ENCODE measurements at places on chromosomes 1 and 21.
A peak's percentile ranks its signal among the peaks of the same experiment; 100 is the strongest.

DNA sequence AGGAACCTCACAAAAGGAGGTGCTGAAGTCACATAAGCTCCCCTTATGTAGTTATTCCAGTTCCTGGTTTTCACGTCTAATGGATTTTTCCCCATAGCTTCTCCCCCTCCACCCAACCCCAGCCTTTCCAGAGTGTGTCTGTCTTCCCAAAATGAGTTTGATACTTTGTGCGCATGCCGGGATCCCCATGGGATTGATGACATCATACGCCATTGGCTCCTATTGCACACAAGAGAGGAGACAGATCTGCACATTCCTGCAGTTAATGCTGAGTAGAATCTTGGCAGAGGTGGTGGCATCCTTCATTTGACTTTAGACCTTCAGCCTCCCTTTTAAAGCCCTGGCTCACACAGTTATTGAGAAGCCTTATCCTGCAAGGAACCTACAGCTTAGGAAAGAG lies 71.4 kb downstream of the DDR2 start:
- DNase-seq = no peak

- DNase-seq = no peak
Observed at GRCh38 chr1:211326528-211327345, at the start of gene TRAF5. TSS of gene TRAF5 (plus strand) at chr1:211326833. CDS start at chr1:211353240, 26,407 bp downstream.

DNA sequence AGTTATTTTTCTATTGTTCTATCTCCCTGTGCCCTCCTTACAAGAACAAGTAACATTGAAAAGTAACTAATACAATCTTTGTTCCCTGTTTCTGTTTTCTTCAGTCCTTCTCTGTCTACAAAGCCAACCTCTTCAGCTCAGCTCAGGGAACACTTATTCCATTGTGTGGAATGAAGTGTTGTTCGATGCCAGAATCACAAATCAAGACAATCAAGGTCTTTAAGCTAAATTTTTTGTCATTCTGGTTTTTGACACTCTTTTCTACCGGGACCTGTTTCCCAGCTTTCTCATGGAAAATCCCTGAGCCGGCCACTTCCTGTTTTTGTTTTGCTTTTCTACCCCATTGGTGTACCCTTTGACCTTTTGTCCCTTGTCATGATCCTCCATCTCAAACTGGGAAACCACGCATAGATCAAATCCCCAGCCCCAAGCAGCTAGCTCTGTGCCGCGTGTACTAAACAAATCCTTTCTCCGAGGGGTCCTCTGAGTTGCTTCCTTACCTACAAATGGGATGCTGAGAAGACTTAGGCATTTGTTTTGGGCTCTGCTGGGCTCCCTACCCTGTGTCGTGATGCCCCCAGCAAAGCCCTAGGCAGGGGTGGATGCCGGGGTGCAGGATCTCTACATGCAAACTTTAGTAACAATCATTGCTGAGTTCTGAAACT lies 141.8 kb downstream of the TOMM20 start:
- DNase-seq = no peak

DNA sequence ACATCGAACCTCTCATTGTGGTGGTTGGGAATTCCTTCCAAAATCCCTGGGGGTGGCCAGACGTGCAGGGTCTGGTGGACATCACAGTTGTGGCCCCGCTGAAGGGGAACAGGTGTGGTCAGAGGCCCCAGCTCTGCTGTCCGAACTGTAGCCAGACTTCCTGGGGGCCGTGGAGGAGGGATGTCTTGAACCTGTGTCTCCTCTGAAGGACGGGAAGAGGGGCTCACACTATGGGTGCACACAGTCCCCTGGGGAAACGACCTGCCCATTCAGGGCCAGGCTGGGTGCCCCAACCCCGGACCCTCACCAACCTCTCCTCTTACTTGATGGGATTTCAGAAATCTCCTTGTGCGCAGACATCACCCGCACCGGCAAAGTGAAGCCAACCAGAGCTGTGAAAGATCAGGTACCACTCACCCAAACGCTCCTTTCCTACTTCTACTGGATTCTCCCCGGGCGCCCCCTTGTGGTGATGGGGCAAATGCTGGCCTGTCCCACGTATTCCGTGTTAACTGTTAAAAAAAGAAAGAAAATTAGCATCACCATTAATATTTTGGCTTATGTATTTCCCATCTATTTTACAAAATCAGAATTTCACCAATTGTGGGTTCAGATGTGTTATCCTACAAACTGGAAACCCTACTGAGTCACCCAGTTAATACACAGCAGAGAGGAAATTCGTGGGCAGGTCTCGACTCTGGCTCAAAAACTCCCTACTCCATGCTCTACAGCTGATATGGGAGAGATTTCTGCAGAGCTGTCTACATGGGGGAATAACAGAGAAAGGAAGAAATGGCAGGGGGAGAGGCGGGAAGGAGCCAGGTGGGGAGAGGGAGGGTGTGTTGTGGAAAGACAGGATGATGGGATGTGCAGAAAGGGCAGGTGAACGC lies 28.1 kb downstream of the PADI4 start:
- DNase-seq = peak; percentile 58

DNA sequence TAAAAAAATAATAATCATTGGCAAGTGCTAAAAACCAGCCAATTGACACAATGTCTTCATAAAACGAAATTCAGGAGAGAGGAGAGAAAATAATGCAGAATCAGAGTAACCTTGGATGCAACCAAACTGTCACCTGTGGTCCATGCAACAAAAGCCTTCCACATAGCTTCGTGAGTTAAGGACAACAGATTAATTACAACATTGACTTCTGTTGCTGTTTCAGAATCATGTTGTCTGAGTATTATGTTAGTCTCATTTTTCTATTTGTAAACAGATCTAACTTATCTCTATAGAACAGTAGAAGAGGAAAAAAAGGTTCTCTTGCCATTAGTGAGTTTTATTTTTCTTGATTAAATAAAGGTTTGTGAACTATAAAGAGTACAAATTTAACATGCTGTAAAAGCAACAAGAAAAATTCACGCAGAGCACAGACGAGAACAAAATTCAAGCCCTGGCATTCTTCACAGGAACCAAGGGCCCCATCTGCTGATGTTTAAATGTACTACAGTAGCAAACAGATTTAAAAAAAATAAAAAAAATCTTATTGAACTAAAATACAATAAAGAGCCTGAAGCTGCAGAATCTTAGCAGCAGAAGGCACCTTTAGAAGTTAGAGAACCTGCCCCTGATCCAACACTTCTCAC lies 381.1 kb upstream of the PKN2 start:
- no peak for DNase-seq

DNA sequence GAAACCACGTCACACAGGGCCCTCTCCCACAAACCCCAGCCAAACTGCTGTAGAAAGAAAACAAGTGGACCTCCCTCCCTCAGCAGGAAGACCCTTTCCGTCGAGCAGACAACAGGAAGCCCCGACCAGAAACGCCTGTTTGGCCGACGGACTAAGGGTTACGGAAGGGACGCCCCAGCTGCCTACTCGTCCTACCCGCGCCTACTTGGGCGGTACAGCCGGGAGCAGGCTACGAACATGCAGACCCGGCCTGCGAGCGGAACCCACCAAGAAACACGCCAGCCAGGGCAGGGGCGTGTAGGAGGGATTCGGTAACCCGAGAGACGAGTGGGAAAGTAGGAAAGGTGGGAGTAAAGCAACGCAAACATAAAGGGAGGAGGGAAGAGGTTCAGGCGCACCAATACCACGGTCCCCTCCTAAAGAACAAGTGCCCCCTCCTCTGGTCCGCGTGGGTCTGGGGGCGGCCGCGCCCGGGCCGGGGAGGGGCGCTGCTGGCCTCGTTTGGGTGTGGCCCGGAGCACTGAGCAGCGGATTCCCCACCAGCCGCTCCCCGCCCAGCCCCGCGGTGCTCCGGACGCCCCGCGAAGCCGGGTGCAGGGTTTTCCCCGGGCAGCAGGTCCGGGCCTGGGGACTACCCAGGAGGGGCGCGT lies 450 bp downstream of the S100A10 start:
- no peak for DNase-seq

GRCh38 chr1:12450756-12451559 lies 167.1 kb downstream of the DHRS3 start:
- DNase-seq = no peak

DNA sequence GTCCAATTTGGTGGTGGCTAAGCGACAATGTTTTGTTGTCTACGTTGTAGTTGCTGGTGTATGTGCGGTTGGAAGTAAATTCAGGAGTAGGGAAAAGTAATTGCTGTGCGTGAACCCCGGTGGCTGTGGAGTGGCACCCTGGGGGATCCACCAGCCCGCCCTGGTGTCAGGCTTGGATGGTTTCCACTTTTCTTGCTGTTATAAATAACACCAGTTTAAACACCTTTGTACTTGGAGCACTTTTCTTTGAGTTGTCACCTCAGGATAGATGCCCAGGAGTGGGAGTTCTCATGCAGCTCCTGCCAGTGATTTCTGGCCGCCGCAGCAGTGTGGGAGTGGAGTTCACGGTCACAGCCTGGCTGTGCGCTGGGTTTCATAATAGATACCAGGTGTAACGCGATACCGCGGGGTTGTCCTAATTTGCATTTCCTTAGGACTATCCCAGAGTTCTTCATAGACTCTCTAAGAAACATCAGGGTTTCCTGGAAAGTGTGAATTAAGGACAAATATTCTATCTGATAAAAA lies 12.8 kb upstream of the TMEM200B start:
- DNase-seq = no peak

- DNase-seq = no peak
Observed at GRCh38 chr21:45335761-45336534, 48.3 kb upstream of the POFUT2 start.

DNA sequence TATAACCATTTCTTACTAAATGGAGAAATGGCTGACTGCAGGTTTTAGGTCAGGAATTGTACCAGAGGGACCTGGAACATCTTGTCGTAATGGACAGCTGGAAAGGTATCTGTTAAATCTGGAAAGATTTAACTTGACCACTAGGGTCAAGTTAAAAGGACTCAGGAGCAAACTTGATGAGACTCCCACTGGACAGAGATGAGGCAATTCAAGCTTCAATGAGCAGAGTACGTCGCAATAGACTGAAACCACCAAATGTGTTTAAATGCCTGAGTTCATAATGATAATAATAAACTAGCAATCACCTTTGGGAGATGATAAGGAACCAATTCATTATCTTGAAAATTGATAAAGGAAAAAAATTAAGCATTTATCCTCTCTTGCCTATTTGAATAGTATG lies 8.7 kb downstream of the IFNLR1 start:
- DNase-seq = no peak

- DNase-seq = no peak
Observed at GRCh38 chr1:201640624-201641023, 101.7 kb downstream of the NAV1 start.
